Activated CD4-positive, alpha-beta T cell treated with anti-CD3 and anti-CD28 coated beads for 4 hours (primary cell): ENCODE measurements at places on chromosomes 4 and X.

DNA sequence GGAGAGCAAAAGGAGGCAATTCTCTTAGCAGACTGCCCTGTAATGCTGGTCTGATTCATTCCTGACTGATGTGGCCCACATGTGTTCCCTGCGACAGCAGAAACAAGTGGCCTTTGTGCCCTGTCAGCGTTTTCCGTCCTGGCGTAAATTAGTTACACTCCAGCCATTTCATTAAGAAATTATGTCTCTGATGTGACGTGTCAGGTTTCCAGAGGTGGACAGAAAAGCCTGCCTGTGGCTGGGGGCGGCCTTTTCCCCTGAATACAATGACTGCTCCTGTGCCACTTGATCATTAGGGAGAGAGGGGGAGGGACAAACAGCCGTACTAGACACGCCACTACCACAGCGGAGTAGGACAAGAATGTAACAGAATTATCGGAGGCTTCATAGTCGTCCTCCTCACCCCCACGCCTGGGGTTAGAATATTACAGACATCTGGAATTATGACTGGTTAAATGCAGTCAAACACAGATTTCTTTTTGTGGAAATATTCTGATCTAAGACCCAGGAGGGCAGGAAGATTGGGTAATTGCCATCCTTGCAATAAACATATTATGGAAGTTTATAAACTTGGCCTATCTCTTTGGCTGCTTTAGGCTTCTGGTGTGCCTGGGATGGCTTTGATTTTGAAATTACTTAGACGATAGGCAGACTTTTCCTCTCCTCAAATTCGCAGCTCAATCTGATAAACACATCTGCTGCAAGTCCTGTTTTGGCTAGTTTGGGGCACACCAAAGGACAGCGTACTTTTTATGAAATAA lies 146.2 kb upstream of the BCOR start:
- no peak for DNase-seq

GRCh38 chr4:25925486-25926201 lies 11.6 kb downstream of the SMIM20 start:
- DNase-seq: no peak

DNA sequence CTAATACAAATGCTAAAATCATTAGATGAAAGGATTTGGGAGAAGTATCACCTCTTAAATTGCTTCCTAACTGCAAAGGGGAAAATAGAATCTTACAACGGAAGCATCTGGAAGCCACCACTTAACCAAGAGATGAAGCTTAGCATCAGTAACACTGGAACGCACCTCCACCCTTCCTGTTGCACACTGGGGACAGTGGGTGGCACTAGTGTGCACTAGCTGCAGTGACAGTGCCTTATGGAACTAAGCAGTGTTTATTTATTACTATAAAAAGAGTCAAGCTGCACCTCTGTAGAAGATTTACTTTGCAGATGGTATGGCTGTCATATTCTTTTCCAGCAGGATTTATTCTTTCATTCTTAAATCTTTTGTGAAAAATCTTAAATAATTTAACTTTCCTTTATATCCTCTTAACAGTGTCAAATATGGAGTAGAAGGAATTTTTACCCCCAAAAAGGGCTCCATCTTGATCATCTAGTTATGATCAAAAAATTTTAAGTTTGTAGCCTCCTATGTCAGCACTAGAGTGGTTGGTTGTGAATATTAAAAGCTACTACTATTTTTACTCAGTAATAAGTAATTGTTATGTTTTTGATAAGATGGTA lies 76.7 kb downstream of the SCD5 start:
- DNase-seq: peak; percentile 4

DNA sequence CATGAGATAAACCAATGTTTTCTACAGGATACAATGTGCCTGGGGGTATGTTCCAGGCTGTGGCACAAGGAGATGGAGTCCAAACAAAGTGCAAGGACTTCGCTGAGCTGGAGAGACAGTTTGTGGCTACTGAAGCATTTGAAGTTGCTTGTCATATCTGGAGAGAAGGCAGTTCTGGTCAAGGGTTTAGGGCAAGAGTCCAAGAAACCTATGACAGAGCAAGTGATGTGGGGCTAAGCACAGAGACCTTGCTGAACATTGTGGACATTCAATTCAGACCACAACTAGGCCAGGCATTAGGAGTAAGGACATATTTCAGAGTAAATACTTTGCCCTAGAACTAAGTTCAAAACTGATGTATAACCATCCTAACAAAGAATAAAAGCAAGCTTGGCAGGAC lies 34.8 kb downstream of the MAGED4B start:
- DNase-seq: no peak

GRCh38 chr4:170011921-170012628 lies 14.1 kb downstream of the MFAP3L start:
- DNase-seq: no peak

GRCh38 chr4:11632483-11632882 lies 203.8 kb upstream of the HS3ST1 start:
- no peak for DNase-seq

GRCh38 chrX:2828959-2829411 lies 255 bp downstream of the GYG2 start:
- no peak for DNase-seq

DNA sequence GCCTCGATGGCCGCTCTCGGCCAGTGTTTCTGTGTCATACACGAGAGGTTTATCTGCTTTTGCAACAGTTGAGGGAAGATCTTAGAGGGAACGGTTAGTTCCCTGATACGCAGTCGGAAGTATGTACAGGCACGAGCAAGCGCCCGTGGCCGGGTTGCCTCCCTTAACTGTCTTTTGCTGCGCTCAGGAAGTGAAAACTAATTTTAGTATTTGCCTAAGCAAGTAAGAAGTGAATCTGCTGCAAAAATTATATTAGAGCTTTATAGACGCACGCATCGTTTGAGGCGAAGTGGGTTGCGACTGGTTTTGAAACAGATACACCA lies 695 bp downstream of the MTM1 start:
- peak; percentile 23 for DNase-seq

- DNase-seq: no peak
Observed at GRCh38 chrX:103404231-103405008, 28.1 kb downstream of the BEX3 start.

GRCh38 chrX:75986976-75987375 lies 185.9 kb upstream of the PBDC1 start:
- no peak for DNase-seq

- DNase-seq: no peak
Observed at GRCh38 chr4:138634915-138635314, 380.7 kb upstream of the NOCT start.

GRCh38 chr4:3193531-3194203 lies 55.3 kb upstream of the MSANTD1 start:
- no peak for DNase-seq

DNA sequence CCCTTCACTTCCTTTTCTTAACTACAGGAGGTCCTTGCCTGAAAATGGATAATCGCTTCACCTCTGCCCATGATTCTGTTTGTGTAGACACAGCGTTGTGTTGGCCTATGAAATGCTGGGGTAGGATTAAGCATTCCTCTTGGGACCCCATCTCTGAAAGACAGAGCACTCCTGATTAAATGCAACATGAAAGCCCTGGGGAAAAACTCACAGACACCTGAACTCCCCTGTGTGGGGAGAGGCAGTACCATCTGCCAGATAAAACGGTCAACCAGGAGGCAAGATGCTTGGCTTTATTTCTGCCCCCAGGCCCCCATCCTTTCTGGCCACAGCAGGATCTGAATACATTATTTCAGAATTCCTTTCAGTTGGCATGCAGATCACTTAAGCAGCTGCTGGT lies 1.9 kb downstream of the LGI2 start:
- no peak for DNase-seq

DNA sequence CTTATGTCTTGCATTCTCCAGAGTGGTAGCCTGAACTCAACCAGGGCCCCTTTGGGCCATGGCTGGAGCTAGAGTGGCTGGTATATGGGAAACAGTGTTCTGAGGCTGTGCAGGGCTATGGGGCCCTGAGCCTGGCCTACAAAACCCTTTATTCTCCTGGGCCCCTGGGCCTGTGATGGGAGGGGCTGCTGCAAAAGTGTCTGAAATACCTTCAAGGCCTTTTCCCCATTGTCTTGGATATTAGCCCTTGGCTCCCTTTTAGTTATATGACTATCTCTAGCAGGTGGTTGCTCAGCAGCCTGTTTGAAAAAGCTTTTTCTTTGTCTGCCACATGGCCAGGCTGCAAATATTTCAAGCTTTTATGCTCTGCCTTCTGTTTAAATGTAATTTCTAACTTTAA lies 22.5 kb downstream of the APOOL start:
- no peak for DNase-seq

- DNase-seq: peak; percentile 2
Observed at GRCh38 chrX:39152106-39152649, 350.9 kb downstream of the MID1IP1 start.

DNA sequence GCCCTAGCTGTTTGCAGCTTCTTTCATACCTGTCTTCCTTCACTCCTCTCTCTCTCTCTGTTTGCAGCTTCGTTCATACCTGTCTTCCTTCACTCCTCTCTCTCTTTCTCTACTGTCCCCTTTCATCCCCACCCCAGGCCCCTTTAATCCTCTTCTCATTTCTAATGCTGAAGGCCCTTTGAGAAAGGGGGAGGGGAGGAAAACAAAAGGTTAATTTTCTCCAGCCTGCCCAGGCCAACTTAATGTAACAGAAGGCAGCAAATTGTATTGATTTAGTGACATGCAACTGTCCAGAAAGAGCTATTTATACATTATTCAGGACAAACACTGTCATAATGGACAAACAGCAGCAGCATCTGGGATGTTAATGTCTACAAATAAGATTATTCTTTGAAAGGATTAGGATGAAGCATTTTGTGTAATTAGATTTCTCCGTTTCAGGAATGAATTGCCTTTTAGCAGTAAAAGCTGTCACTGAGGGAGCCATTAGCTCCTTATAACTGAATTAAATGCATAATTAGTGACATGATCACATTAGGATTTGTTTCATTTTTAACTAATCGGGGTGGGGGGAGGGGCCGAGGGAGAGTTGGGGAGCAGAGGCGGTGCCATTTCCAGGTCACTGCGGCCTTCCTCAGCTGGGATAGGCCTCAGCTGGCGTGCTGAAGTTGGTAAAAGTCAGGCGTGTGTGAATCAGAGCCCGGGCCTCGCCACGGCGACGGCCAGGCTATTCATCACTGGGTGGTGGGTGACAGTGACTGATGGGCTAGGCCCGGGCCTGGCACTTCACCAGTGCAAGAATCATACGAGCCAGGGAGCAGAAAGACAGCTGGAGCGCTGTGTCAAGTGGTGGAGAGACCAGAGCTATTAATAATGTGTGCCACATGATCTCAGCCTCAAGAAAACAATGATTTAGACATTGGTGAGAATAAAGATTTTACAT lies 174.5 kb downstream of the NKX6-1 start:
- no peak for DNase-seq

DNA sequence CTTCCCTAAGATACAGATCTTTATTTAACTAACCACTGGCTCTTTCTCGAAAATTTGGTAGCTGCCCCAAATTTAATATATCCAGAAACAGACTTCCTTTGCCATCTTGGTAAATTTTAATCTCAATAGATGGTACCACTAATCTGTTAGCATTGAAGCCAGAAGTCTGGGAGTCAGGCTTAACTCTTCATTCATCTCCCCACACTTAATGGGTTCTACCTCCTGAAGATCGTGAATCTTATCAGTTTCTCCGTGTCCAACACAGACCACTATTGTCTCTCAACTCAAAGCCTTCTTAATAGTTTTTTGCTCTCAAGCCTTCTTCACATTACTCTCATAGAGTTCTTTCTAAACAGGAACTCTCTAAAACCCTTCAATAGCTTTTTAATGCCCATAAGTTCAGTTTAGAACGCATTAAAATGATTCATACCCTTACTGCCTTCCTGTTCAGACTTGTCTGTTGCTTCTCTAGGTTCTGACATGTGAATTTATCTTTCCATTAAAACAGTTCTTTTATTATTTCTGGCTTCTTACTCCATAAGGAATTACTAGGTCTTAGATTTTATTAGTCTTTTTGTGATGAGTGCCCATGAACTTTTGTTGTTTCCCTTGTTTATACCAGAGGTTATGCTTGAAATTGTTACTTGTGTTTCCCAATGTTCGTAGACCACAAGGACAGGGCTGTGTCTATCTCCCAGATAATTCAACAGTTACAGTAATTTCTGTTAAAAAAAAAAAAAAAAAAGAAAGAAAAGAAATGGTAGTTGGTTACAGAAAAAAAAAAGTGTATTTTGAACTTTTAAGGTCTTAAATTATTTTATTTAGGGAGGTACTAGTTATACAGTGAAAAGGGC lies 54.7 kb downstream of the SMARCAD1 start:
- no peak for DNase-seq

DNA sequence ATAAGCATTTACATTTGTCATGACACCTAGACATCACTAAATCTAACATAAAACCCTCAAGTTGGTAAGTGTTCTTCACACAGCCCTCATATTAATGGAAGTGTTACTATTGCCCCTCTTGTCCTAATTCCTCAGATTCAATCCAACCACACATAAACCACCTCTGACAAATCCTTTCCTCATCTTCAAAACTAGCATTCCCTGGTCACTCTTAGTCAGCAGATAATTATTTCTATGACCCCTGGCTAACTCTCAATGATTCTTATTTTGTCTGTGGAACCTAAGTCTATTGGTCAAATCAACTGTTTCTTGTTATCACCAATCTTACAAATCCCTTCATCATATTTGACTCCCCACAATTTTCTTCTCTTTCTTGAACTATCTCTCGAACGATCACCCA lies 168.6 kb downstream of the PPP3CA start:
- no peak for DNase-seq

DNA sequence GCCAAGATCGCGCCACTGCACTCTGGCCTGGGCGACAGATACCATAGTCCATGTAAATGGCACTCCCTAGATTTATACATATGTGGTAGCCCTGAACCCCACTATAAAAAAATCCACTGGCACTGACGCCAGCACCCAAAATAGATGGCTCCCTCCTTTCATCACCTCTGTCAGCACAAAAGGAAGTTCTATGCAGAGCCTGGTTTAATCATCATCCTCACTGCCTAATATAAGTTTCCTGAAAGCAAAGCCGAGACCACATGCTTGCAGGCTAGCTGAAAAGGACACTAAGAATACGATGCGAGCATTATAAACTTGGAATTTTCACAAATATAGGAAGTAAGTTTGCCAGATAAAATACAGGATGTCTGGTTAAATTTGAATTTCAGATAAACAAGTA lies 27.5 kb upstream of the DOCK11 start:
- DNase-seq: no peak
